ENCODE measurements at places on chromosomes 5 and 9.

- peak; percentile 65 for DNase-seq
Observed at GRCh38 chr5:1312206-1312605, 17.3 kb upstream of the TERT start.

DNA sequence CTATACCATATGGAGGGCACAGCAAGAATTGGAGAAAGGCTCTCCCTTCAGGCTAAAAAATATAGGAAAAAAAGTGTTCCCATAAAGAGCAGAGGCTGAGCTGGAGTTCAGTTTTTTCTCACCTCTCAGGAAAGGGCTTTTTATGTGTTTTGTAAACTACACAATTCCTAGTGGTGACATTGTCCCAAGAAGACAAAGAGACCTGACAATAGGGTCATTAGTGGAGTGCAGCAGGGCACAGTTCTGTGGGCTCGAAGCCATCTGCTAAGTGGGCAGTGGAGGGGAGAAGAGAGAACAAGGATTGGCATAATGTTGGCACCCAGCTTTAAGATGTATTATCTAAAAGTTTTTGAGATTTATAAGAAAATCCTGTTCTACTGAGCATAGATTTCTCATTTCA, 162.5 kb downstream of the HCN1 start:
- no peak for DNase-seq

GRCh38 chr5:12837592-12837991, 933.3 kb upstream of the CTNND2 start:
- no peak for DNase-seq

DNA sequence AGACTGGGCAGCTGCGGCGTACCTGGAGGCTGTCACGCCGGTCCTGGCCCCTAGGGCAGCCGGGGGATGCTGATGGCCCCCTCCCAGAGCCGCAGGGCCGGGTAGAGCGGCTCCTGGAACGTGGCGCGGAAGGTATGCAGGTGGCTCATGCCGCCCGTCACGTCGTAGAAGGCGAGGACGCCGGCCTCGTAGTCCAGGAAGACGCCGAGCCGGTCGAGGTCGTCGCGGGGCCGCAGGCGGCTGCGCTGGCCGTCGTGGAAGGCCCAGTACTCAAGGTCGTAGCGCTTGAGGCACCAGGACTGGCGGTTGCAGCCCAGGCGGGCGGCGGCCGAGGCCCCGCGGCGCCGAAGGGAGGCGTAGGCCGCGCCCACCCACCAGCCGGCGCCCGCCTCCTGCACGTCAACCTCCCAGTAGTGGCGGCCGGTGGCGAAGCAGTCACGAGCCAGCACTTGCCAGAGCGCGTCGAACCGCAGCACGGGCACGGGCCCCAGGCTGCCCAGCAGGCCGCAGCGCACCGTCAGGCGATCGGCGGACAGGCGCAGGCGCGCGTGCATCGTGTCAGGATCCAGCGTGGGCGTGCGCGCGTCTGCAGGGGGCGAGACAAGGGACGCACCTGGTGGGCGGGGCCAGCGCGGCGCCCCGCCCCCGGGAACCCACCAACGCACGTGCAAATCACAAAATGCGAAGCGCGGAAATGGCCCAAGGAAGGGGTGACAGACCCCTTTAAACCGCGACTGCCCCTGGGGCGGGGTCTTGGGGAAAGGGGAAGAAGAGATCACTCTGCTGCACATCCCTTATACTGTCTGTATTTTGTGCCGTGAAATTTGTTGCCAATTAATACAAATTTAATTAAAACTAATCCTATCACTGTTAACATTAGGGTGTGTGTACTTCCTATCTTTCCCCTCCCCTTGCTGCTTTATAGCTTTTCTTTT, 31.2 kb downstream of the NANS start:
- no peak for DNase-seq

Measured in naive thymus-derived CD8-positive, alpha-beta T cell (primary cell).